ENCODE measurements at places on chromosomes 6 and 20.

DNA sequence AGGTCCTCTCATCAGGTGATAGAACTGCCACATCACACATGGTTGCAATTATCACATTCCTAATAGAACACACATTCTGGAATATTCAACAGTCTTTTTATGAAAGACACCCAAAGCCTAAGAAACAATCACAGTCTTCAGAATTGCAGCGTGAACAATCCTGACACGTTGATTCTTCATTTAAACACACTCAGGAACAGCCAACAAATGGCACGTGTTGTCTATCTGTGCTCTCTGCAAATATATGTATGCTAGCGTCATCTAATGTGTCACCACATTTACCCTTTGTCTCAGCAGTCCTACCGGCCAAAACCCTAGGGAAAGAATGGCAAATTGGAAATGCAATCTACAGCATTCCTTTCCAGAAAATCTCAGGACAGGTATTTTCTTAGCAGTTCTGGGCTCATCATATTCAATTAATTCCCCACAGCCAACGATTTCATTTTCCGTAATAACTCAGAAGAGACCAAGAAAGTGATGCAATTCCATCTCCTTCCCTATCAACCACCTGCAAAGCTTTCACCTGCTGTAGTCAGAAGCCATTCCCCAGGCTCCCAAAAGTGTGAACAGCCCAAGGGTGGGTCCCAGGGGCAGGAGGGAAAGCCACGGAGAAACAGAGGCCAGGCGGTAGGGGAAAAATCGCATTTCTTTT lies 280.3 kb upstream of the JARID2 start:
- DNase-seq: no peak

DNA sequence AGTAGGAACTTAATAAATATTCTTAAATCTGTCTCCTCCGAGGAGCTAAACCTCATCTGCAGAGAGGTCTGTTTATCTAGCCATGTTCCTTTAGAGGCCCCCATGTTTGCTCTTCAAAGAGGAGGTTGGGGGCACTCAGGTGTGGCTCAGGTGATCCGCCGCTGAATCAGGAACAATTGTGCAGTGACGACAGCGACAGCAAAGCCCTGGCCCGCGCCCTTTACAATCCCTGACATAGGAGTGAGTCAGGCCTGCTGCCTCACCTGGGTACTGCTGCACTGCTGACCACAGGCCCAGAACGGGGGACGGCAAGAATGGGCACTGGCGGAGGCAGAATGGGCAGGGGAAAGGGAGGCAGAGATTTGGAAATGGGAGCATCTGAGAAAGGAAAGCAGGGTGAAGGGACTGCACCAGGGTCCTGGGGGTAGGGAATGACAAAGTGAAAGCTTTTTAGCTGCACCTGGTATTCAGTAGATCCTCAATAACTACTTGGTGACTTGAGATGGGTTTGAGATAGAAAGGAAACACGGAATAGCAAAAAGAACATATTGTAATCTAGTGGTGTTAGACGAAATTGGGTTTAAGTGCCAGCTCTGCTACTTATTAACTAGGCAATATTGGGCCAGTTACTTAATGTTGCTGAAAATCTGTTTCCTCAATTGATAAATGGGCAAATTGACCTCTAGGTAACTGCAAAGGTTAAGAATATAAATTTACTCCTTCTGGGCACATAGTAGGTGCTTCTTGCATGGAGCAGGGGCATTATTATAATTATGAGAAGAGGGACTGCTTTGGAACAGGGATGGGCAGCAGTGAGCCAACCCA lies 5.4 kb upstream of the IER3 start:
- DNase-seq: no peak

- DNase-seq: peak; percentile 4
Measured at GRCh38 chr6:79646006-79646405, 14.9 kb downstream of the SH3BGRL2 start.

GRCh38 chr6:41487860-41488432 lies 58.2 kb upstream of the FOXP4 start:
- DNase-seq: no peak

- no peak for DNase-seq
Measured at GRCh38 chr6:155939253-155939652, 483.6 kb upstream of the NOX3 start.

DNA sequence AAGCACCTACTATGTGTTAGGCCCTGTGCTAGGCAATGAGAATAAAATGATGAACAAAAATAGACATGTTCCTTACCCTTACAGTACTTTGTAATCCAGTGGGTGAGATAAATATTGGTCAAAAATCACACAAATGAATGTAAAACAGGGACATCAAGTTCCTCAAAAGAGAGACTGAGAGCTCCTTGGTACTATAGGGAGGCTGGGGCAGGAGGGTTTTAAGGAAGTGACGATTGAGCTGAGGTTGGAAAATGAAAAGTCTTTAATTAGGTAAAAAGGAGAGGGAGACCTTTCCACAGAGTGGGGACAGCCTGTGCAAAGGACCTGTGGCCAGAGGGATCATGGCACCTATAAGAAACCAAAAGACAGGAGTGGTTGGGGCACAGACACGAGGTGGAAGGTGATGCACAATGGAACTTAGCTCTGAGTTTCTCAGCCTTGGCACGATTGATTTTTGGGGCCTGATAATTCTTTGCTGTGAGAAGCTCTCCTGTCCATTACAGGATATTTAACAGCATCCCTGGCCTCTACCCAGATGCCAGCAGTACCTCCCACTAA lies 140.3 kb downstream of the CEP57L1 start:
- DNase-seq: no peak

DNA sequence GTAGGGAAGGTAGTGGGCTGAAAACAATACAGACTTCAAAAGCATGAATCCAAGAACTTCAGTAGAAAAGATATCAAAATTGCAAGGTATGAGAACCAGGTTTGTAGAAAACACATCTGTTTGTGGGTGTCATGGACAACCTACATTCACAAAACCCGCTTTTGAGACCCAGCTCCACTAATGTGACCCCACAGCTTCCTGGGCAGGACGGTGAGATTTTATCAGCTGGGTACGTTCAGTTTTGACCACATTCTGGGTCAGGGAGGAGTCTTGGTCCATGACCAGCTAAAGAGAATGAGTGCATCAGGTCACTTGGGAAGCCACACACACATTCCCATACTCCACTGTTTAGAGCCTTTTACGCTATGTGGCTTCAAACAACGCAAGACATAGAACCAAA lies 77.1 kb downstream of the BCAS1 start:
- no peak for DNase-seq

DNA sequence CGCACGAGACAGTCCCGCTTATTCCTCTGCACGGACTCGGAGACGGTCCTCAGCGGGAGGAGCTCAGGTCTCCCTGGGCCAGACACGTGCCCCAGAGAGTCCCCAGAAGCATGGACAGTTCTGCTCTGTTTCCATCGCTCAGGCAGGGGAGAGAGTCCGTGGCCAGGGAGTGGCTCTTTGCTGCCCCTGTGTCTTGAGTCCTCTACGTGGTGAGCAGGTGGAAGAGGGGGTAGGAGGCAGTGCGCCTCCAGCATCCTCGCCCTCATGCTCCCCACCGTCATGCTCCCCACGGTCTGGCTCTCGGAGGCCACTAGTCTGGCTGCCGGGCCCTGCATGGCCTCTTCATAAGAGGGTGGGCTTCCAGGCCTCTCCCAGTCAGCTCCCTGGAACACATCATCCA lies 8.9 kb downstream of the TAGAP start:
- DNase-seq: no peak

GRCh38 chr6:95448208-95448607 lies 129.1 kb upstream of the MANEA start:
- no peak for DNase-seq

GRCh38 chr20:45467861-45468260 lies 1.7 kb upstream of the WFDC2 start:
- DNase-seq: no peak

DNA sequence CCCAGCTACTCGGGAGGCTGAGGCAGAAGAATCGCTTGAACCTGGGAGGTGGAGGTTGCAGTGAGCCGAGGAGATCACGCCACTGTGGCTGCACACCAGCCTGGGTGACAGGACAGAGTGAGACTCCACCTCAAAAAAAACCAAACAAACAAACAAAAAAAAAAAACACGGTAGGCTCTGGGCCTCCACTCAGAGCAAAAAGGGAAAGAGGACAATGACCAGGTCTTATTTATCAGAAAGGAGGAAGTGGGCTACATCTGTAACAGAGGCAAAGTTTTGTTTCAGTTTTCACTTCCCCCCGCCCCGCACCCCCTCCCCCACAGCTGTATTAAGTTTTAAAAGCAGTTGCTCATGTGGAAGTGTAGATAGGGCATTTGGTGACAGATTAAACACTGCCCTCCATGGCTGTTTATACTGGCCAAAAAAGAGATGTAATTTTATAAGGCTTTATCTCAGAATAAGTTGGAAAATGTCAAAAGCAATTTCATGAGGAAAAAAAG lies 114.6 kb downstream of the RCAN2 start:
- DNase-seq: no peak

DNA sequence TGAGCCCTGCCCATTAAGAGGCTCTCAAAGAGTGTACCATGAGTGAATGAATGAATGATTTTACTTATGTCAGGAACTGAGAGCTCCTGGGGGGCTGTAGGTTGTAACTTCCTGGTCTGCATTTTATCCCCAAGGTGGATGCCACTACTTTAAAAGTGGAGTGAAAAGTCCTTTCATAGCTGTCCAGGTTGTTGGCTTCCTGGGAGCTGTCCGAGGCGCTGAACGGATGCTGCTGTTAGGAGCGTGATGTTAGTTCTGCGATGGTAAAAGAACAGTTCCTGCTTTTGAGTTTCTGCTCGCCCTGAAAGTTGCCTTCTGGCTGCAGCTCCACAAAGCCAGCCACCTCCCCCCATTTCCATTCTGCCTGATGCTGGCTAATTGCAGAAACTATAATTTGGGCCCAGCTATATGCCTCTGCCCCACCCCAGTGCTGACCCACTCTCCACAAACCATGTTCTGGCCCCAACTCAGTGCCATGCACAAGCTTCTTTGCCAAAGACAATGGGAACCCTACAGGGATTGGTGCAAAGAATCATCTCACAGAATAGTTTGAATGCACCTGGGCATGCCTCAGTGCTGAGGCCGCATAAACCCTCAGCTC lies 330.9 kb upstream of the CDH4 start:
- no peak for DNase-seq

DNA sequence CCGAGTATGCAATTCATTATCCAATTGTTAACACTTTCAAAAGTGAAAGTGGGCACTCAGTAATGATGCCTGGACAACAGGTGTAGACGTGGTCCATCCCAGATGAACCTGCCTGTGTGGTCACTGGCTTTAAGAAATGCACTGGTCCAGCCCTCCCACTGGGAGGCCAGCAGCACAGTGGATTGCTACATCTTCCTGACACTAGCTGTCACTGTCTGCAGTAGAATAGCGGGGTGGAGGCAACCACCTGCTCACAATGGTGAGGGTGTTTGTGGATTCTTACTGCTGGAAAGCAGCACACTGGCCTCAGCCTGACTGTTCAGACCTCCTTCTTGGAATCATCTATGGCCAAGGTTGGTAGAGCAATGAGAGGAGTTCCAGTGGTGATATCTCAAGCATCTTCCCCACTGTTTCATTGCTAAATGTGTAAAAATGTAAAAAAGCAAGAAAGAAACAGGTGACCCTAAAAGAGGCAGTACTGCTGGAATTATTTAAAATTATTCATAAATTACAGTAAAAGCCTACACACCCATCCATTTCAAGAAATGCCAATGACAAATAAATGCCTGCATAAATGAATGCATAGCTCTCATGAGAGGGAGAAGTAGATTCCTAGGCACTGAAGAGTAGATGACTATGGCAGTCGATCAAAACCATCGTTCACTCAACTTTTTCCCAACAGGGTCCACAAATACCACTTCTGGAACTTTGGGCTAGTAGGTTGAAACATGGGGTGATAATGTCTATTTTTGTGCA lies 228.0 kb upstream of the PLN start:
- DNase-seq: no peak

DNA sequence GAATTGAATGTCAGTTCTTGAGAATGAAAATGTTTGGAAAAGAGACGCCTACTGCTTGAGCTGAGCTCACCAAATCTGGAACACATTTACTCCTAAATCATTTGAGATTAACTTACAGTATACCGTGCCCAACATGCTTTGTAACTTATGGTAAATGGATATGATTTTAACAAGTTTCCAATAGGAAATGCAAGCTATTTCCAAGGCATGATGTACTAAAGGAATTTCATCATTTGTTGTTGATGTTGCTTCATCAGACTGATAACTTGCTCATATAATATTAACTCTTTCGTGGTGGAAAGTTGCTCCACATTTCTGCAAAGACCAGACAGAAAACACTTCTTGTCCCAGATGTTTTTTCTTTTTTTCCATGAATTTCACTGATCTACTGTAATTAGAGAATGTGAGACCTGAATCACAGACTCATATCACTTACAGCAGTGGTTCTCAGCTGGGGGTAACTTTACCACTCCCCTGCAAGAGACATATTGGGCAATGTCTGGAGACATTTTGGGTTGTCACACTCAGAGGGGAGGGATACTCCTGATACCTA lies 116.6 kb upstream of the TRAF3IP2 start:
- DNase-seq: no peak

DNA sequence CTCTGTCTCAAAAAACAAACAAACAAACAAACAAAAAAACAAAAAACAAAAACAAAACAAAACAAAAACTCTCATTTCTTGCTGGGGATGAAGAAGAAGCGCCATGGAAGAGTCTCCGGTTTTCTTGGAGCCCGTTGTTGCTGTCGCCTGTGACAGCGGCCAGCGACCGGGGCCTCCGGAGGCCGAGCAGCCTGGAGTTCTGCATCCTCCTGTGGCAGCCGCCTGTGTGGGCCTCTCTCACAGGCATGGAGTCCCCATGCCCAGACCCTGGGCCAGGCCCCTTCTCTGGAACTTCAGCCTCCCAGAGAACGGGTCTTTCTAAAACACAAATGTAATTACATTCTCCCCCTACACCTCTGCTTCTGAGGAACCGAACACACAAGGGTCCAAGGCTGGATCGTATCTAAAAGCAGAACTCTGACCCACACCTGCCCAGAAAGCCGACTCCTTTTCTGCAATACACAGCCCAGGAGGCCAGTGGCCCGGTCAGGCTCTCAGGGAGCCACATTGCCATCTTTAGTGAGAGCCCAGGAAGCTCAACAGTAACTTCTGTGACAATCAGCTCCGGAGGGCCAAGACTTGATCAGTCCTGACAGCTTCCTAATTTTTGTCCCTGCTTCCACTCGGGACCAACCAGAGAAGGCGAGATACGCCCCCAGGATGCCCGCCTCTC lies 18.5 kb downstream of the DACT2 start:
- DNase-seq: no peak

DNA sequence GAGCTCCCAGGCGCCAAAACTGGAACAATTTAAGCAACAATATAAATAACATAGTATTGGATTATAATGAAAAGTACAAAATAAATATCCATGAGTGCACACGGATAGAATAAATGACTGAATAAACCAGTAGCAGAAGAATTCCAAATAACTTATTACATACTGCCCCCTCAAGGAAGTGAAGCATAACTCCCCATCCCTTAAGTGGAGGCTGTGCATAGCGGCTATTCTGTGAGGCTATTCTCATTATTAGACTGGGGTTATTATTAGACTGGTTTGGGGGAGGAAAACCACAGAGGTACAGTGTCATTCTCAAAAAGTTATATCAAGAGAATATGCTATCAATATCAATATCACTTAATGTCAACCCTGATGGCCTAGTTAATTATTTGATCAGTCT lies 94.4 kb upstream of the SIRPA start:
- no peak for DNase-seq

Measured in CD4-positive, alpha-beta T cell treated with Interleukin-4 for 4 hours (primary cell).